ENCODE measurements at places on chromosomes 12 and 14. TPM values are rescaled to one million over a fixed set of nuclear protein-coding genes. Genes with fewer than 3 reads are reported as not detected.

The NOS1 gene
- total RNA-seq: 0.04 TPM

DNA sequence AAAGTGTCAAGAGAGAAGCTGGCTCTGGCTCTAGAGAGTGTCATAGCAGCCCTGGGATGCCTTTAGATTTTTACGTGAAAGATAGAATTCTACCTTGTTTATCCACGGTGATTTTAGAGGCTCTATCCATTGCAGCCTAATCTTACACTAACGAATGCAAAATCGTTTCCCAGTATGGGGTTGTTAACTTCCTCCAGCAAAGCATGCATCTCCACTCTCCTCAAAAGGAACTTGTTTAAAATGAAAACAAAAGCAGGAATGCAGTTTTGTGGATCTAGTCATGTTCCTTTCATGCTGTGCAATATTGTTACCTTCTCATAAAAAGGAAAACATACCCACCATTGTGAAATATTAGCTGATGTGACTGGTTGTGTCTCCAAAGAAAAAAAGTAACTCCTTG is 88.4 kb downstream of the ANO2 start:
- H3K4me3 ChIP-seq: no peak overlapping the region
- peaks cover 7% of the 10 kb centered on the region for H3K27me3 ChIP-seq
- no peak for DNase-seq
- H3K4me1 ChIP-seq: peaks cover 14% of the 10 kb centered on the region
- H3K36me3 ChIP-seq: no peaks in the 10 kb centered on the region
- H3K27ac ChIP-seq: no peak overlapping the region

DNA sequence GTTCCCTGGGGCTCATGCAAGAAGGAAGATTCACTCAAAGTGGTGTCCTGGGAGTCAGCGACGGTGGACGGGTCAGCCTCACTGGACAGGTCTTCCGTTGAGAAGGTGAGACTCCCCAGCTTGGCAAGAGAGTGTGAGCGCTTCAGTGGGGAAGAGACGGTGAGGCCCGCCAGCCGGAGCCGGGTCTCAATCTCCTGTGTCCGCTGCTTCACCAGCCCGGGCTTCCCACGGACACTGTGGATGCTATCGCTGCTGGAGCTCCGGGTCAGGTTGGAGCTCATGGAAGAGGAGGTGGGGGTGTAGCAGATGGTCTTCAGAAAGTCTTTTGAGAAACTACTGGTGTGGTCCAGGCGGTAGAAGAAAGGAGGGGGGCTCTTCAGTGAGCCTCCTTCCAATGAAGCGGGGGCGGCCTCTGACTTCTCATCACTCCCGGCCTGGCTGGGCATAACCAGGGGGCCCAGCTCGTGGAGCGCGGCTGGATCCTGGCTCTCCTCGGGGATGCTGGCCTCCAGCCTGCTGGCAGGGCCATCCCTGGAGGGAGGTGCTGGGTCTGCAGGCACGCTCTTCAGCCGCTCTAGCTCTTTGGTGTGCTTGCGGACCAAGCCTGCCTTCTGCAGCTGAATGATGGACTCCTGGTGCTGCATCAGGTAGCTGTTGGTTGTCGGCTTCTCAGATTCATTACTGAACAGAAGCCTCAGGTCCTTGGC is 56.9 kb upstream of the CORO1C start:
- H3K4me3 ChIP-seq: no peak overlapping the region
- no peaks in the 10 kb centered on the region for H3K36me3 ChIP-seq
- DNase-seq: no peak
- H3K27me3 ChIP-seq: no peaks in the 10 kb centered on the region
- no peak overlapping the region for H3K27ac ChIP-seq

The SLC24A4 gene
- 0.28 TPM for total RNA-seq

DNA sequence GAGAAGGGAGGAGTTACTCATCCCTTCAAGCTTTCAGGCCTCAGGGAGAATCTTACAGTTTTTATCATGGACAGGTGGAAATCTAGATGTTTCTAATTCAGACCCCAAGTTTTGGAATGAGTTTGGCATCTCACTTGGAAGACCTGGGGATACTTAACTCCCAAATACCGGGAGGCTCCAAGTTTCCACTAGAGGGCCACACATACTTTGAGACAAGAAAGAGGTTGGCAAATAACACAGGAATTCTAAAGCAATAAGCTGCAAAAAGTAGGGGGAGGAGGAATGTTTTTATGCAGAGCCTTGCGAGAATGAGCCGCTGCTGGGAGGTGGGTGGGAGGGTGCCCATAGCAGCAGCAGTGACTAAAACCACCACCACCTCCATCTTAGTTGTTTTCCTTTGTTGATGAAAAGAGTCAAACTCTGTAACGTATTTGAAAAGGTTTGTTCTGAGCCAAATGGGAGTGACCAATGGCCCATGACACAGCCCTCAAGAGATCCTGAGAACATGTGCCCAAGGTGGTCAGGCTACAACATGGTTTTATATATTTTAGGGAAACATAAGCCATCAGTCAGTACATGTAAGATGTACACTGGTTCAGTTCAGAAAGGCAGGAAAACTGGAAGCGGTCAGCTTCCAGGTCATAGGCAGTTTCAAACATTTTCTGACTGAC is 34.2 kb upstream of the RNASE1 start:
- H3K4me3 ChIP-seq: no peak overlapping the region
- H3K27me3 ChIP-seq: no peaks in the 10 kb centered on the region
- peaks cover 2% of the 10 kb centered on the region for H3K4me1 ChIP-seq
- H3K36me3 ChIP-seq: no peaks in the 10 kb centered on the region

The DPY19L2 gene
- total RNA-seq: 11.6 TPM

GRCh38 chr14:42884100-42884499 is 1277.4 kb downstream of the LRFN5 start:
- no peaks in the 10 kb centered on the region for H3K4me1 ChIP-seq
- no peaks in the 10 kb centered on the region for H3K27me3 ChIP-seq
- no peak overlapping the region for H3K4me3 ChIP-seq

DNA sequence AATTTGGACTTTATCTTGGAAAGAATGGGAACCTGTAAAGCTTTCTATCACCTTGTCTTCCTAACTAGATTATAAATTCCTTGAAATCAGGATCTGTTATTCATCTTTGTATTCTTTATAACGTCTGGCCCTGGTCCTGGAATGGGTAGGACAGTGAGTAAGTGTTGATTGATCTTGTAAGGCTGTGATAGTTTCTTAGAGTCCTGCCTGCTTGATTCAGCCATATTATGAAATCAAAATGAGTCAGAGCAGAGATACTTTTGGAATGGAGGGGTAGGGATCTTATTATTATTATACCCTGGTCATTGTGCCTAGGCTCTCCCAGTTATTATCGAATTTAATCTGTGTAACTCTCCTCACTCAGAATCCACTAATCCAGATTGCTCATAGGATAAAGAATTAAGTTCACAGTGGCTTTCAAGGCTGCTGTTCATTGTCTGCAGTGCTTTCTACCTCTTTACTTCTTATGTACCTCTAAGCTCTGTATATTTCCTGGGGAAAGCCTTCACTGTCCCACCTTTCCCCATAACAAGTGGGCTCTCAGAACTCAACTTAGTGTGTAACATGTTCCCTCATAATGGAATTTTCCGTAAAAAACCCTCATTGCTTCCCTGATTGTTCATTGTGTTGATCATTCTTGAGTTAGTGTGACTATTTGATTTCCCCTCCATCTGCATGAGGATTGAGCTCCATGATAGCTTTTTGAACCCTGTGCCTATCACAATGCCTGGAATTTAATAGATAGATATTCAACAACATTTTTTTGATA is 93.3 kb downstream of the DAAM1 start:
- H3K4me1 ChIP-seq: peaks cover 9% of the 10 kb centered on the region
- no peak overlapping the region for H3K4me3 ChIP-seq
- H3K27me3 ChIP-seq: no peaks in the 10 kb centered on the region
